Amniotic epithelial cell (primary cell): ENCODE measurements at places on chromosomes 11 and 22.

- no peak for DNase-seq
These were observed 498.0 kb downstream of the BRD1 start for GRCh38 chr22:49329636-49330035.

DNA sequence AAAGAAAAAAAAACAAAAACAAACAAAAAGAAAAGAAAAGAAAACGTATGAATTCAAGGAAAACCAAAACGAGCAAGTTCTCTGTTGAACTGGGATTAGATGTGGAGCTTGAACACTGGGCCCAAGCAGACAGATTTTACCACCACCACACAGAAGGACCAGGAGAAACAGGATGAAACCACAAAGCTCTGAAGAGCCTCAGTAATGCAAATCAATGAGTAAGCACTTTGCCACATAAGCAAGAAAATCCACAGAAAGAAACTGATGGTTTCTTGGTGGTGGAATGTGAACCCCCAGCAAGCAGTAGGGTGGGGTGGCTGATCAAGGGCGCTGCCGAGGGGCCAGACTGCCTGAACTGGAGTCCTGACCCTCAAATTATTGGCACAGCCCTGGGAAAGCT lies 50.9 kb upstream of the NFRKB start:
- DNase-seq: peak; percentile 50

GRCh38 chr11:36254713-36255112 lies 34.5 kb downstream of the COMMD9 start:
- peak; percentile 45 for DNase-seq

DNA sequence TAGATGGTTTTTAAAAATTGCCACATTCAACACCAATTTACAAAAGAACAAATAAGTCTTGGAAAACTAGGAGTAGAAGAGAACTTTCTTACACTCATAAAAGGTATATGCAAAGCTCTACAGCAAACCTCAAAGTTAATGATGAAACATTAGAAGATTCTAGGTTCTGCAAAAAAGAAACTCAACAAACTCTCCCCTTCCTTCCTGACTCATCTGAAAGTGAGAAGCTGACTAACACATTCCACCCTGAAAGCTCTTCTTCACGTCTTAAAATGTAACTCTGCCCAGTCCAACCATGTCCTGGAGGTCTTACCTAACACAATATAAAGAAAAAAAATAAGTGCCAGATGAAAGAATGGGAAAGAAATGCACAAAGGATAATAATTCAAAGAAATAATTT lies 218.9 kb upstream of the ISX start:
- DNase-seq: no peak

DNA sequence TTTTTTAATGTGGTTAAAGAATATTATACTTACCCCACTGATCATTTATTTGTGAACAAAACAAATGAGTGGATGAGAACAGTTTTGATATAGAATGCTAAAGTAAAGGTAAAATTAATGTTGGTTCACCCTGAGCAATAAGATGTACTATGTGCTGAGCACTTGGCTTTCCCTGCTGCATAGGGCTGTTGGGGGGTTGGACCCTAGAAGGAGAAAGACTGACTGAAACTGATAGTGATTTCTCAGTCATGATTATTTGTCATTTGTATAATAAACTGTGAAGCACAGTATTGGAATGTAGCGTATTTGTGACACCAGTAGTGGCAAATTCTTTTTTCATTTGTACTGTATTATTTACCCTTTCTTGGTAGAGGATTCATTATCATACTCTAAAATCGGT lies 63.3 kb downstream of the PRMT3 start:
- DNase-seq: no peak

DNA sequence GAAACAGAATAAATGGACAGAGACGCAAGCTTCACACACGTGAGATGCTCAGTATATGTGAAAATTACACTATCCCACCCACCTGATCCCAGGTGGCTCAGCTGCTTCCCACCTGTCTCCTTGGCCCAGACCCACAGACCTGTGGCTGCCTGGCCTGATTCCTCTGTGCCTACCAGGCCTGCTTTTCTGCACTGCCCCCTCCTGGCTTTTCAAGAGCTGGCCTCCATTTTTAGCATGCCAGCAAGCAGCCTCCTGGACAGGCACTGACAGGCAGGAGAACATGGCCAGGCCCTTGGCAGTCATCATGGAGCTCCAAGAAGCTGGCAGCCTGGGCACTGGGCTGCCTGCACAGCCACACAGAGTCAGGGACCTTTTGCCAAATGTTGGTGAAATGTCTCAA lies 79.5 kb upstream of the HMGXB4 start:
- no peak for DNase-seq

DNA sequence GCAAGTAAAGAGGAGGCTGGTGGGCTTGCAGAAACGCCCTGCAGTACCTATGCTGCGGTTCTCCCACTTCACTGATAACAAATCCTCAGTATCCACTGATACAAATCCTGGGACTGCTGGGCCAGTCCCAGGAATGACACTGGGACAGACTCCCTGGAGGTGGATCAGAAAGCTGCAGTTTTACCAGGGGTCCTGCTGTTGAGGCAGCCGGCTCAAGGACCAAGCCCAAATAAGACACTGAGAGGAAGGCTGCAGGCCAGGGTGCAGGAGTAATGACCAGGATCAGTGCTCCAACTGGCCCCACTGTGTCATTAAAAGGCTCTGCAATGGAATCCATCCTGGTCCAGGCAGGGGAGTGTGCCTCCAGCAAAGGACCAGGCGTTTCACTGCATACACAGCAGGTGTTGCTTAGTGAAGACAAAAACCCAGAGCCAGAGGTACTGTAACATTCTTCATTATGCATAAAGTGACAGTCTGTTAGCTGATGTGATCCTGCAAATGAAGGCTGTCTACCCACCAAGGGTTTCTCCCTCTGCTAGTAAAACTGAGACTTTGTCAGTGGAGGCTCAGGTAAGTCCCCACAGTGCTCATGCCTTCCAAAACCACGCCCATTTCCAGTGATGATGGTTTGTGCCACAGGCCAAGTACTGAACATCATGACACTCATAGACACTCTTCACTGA lies 1.4 kb upstream of the C22orf39 start:
- DNase-seq: no peak

- no peak for DNase-seq
These were observed 43.4 kb downstream of the CPT1A start for GRCh38 chr11:68798221-68798813.

DNA sequence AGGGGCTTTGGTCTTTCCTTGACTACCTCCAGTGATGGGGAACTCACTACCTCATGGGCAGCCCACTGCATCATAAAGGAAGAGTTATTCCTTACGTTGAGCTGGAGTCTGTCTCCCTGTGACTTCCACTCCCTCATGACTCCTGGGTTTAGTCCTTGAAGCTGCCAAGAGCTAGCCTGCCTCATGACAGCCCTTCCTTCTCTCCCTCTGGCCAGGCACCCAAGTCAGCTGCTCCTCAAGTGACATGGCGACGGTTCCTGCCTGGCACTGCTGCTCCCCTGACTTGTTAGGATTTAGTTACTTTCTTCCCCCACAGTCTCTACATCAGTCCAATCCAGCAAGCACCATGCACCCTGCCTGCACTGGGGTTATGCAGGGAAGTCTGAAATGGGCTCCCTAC lies 196.1 kb upstream of the TBCEL start:
- no peak for DNase-seq

DNA sequence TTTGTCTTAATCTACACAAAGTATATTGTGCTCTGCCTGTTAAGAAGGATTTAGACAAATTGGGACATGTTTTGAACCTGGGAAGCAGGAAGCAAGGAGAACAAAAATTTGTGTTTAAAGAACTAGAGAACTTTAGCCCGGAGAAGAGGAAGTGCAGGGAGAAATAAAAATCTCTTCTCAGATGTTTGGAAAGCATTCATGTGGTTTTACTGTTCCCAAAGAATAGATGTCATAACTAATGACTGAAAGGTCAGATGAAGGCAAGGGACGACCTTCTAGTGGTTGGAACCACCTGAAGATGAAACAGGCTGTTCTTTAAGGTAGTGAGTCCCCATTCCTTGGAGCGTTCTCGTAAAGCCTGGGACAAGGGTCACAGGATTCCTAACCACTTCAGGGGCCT lies 38.3 kb downstream of the IRAG1 start:
- DNase-seq: no peak

DNA sequence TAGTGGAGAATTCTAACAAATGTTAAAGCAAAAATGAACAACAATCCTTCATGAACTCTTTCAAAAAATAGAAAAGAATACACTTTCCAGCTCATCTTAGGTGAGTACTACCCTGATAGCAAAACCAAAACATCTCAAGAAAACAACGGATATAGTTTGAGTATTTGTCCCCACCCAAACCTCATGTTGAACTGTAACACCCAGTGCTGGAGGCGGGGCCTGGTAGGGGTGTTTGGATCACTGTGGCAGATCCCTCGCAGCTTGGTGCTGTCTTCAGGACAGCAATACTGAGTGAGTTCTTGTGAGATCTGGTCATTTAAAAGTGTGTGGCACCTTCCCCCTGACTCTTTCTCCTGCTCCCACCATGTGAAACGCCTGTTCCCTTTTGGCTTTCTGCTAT lies 27.0 kb downstream of the NCAPD3 start:
- no peak for DNase-seq

GRCh38 chr22:38413085-38414008 lies 41.7 kb downstream of the KCNJ4 start:
- DNase-seq: no peak

- no peak for DNase-seq
These were observed 239.5 kb upstream of the CADM1 start for GRCh38 chr11:115743719-115744118.

DNA sequence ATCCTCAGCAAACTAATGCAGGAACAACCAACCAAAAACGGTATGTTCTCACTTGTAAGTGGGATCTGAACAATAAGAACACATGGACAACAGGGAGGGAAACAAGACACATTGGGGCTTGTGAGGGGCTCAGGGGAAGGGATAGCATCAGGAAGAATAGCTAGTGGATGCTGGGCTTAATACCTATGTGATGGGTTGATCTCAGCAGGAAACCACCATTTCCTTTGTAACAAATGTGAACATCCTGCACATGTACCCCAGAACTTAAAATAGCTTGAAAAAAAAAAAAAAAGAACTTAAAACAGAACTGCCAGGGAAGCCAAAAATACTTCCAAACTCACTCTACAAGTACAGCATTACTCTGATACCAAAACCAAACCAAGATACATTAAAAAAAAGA lies 33.8 kb downstream of the CASP4 start:
- no peak for DNase-seq

DNA sequence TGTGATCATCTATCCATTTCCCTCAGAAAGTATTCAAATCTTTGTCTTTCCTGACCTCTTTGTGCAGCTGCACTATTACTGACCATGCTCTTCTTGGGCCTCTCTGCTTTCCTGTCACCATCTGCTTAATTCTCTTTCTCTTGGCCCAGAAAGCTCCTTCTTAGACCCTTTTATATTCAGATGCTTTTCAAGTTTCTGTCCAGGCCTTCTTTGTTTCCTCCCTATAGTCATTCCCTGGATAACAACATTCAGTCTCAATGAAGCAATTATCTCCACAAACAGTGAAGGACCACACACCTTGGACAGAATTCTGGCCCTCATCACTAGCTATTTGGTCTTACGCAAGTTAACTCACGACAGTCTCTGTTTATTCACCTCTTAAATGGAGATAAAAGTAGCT lies 89.7 kb downstream of the LARGE2 start:
- no peak for DNase-seq

GRCh38 chr22:36965696-36966095 lies 52.3 kb downstream of the CSF2RB start:
- no peak for DNase-seq

DNA sequence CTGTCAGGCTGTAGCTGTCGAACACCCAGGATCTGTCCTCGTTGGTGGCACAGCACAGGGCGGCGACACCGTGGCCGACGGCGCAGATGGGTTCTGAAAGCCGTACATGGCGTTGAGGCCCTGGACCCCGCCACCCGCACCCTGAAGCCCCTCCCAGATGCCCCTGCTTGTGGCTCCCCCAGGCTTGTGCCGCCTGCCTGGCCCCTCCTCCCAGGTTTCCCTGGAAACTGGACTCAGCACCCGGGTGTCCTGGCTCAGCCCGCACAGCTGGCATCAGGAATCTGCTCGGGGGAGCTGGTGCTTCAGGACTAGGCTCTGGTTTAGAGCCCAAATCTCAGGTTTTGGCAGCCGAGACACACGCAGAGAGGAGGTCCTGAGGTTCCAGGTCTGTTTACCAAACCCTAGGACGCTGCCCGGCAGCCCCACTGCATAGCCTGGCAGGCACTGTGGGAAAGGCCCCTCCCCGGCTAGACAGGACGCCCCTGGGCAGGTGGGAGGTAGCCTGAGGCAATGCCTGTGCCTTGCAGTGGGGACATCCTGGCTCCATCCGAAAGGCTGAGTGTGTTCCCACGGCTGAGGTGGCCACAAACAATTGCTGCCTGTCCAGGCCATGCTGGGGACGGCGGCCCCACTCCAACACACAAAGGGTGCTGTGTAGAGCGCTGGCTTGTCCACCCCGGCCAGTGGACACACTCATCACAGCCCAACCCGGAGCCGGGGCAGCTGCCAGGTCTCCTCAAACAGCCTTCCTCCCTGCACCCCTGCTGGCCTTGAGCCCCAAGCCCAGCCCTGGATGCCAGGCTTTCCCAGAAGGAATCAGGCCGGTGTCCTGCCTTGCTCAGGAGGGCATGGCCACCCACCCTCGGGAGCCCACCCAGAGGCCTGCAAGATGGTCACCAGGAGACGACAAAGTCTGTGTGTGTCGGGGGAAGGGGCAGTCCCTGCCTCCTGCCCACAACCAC lies 4.6 kb downstream of the GATD1 start:
- DNase-seq: no peak

GRCh38 chr11:73921180-73921579 lies 29.6 kb upstream of the DNAJB13 start:
- DNase-seq: no peak

- no peak for DNase-seq
These were observed 51.0 kb downstream of the RPUSD4 start for GRCh38 chr11:126160345-126161022.

DNA sequence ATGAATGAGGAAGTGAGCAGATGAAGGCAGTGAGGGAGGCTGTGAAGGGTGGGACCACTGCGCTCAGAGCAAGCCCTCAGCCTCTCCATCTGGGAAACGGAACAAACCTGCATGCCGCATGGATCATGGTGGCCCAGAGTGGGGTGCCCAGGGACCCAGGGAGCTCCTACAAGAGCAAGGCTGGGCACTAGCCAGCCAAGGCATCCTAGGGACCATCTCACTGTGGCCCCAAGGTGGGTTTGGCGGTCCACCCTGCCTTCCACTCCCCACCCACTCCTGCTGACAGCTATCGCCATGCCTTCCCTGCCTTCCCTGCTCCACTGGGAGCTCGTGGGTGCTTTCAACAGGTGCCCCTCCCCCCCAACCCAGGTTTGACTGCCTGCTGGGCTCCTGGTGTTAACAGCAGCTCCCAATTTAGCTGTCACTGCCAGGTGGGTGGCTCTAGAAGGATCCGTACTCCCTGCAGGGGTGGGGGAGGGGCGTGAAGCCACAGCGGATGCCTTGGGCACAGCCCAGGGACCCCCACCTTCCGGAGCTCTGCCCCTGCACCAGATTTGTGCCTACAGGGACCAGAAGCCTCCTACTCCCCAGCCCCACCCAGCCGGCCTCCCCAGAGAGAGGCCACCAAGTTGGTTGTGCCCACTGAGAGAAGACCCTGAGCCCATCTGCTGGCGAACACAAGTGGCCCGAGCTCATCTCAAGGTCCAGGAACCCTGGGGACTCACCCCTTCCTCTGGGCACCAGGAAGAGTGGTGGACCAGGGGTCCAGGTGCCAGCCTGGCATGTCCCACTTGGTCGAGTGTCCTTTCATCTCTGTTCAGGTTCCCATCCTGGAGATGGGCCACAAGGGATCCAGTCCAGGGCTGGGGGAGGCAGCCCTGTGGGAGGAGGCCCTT lies 29.7 kb upstream of the PRODH start:
- DNase-seq: no peak
